DMS79 (cell line): ENCODE measurements at places on chromosomes 11 and 22.

GRCh38 chr22:22318723-22319465, 74.3 kb downstream of the VPREB1 start:
- no peak for DNase-seq

DNA sequence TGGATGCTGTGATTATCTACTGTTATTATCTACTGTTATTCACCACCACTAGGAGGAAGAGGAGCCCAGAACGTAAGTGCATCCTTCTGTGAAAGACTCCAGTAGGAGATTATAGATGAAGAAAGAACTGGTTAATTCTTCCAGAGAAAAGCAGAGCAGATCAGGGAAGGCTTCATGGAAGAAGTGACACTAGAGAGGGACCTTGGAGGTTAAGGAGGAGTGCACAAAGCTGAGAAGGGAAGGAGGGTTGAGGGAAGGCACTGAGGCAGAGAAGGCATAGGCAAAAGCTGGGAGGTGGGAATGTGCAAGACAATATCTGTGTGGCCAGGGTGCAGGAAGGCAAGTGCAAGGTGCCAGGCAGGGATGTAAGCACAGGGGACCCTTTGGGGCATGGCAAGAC, 13.5 kb downstream of the CRYBB1 start:
- no peak for DNase-seq

- DNase-seq = no peak
Observed at GRCh38 chr11:39363571-39363970, 2095.9 kb downstream of the LRRC4C start.

GRCh38 chr11:128830290-128831173, 36.6 kb downstream of the KCNJ1 start:
- DNase-seq = no peak

DNA sequence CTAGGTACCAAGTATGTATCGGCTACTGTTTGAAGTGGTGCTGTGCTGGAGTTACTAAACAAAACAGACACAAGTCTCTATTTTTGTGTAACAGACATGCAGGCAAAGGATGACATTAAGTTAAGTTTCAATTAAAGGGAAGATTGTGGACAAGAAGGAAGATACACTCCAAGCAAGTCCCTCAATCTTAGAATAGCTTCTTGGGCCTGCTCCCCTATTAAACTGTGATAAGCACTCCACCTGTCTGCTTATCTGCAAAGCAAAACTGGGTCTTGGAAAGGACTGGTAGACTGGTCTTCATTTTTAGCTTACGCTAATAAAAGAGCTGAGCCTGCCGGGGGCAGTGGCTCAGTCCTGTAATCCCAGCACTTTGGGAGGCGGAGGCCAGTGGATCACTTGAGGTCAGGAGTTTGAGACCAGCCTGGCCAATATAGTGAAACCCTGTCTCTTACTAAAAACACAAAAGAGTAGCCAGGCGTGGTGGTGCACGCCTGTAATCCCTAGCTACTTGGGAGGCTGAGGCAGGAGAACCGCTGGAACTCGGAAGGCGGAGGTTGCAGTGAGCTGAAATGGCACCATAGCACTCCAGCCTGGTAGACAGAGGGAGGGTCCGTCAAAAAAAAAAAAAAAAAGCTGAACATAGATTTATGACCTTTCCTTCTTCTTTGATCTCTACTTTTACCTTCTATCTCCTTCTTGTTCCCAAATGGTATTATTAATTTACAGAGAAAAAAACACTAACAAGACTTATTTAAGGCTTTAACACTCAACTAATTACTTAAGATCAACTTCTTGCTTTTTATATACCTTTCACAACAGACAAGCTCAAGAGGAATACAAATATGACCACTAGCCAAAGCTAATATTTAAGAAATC, 4.1 kb downstream of the DDX17 start:
- no peak for DNase-seq

- DNase-seq = no peak
Observed at GRCh38 chr11:114346709-114347141, 50.5 kb downstream of the NNMT start.

GRCh38 chr11:73195191-73196007, 22.7 kb upstream of the P2RY2 start:
- no peak for DNase-seq

- no peak for DNase-seq
Observed at GRCh38 chr11:135075740-135076139, 663.7 kb upstream of the B3GAT1 start.

- no peak for DNase-seq
Observed at GRCh38 chr11:17853280-17853679, 118.7 kb downstream of the KCNC1 start.

GRCh38 chr11:65419772-65420481, 2.7 kb upstream of the NEAT1 start:
- DNase-seq = peak; percentile 68

- no peak for DNase-seq
Observed at GRCh38 chr22:19865141-19865829, 10.6 kb upstream of the GNB1L start.

DNA sequence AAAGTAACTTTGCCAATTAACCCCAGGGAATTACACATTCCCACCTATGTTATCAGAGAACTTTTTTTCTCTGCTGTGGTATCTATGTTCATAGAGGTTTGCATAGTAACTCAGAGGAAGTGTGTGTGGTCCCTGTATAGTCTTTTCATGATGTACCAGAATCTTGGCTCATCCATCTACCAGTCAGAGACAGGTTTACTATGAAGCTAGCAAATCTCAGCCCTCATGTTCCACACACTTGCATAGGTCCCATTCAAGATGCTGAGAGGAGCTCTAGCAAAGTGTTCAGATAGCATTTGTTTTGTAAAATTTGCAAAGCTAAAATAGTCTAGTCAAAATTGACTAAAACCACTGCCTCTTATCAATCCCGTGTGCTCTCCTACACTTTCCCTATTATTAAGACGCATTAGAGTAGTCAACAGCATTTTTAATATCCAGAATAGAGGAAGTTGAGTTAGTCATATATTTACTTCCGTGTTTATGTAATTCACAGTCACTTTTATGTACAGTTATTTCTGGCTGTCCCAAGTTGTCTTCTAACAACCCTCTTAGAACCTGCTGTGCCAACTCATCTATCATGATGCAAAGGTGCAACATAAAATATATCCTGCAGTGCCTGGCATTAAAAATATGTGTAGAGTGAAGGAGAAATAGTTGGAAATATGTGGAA, 184.2 kb downstream of the FAM76B start:
- DNase-seq = no peak

DNA sequence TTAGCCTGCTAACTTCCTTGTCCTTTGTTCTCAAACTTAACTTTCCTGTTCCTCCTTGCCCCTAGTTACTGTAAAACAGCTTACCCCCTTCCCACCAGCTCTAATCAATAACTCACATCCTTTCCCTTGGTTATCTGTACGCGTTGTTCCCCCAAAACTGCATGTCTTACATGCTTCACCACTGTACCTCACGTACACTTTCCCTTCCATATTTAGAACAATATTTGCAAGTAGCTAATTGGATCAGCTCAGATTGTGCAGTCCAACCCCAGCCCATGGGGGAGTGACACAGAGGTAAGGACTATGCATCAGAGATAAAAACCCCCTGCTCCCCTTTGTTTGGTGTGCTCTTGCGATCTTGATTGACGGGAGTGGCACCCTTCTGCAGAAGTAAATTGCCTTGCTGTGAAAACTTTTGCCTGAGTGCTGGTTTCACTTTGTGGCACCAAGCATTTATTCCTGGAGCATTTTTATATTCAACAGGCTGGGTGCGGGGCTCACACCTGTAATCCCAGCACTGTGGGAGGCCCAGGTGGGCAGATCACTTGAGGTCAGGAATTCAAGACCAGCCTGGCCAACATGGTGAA, 30.9 kb downstream of the MIF start:
- DNase-seq = no peak

DNA sequence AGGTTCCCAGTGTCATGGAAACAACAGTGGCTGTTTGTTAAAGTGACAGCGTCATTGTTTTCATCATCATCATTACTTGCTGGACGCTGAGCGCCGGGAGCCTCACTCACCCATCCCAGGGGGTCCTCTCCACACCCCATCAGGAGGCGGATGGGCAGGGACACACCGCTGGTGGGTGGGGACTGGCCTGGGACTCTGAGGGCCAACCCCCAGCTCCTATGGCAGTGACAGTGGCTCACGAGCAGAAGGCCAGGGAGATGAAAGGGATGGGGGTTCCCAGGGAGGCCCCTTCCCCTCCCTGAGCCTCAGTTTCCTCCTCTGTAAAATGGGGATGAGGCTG, 76.6 kb upstream of the PRR5 start:
- no peak for DNase-seq

GRCh38 chr22:35134637-35135036, 68.7 kb downstream of the ISX start:
- DNase-seq = no peak

DNA sequence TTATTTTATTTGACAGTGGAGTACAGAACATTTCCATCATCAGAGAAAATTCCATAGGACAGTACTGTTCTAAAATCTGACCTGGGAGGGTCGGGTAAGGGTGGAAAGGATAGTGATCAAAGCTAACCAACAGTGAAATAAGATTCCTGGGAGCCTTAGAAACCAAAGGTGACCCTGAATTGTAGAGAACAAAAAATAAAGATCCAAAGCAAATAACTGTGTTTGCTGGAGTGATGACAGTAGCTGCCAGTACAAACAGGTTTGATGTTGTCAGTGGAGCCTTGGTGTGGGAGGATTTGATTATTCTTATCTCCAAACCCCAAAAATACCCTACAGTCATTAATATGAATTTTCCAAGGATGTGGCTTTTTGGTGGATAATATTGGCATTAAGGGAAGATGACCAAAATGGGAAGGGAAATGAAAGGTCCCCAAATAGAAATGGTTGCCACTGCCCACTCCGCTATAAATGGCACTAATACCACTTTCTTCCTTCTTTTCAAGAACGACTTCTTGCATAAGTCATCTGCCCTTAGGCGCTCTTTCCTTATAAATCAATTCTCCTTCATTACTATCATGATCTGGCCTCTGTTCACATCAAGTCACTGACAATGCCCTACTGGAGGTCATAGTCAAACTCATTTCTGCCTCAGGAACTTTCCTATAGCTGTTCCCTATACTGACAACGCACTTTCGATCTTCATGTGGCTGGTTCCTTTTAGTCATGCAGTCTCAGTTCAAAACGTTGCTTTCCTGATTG, 44.4 kb downstream of the EHF start:
- no peak for DNase-seq

GRCh38 chr11:82775736-82776346, 42.2 kb upstream of the FAM181B start:
- no peak for DNase-seq

- DNase-seq = no peak
Observed at GRCh38 chr11:120343429-120343828, 7.2 kb downstream of the ARHGEF12 start.

DNA sequence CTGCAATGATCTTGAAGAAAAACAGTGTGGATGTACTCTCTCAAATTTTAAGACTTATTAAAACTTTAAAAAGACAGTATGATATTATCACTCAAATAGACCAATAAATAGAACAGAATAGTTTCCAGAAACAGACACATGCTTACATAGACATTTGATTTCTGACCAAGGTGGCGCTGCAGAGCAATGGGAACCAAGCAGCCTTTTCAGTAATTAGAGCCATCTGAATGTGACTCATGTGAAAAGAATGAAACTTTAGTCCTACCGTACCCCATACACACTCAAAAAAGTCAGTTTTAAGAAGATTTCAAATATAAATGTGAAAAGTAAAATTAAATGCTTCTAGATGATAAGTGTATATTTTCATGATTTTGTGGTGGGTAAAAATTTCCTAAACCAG, 74.2 kb upstream of the MS4A8 start:
- no peak for DNase-seq

GRCh38 chr11:128291007-128291406, 296.4 kb downstream of the ETS1 start:
- DNase-seq = no peak

DNA sequence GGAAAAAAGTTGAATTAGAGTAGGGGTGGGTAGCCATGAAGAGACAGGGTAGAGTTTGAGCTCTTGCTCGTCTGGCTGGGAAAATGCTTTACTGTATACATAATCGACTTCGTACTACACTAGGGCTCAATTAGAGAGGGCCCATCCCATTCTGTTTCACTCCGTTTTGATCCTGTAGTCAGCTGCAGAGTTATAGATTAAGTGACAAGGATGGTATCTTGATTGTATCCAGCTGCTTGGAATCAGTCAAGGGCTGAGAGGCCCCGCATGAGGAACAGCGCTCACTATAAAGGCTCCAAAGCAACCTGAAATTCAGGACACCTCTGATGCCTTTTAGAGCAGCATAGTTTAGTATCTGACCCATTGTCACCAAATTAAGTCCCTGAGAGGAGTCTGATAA, 81.6 kb downstream of the ALX4 start:
- no peak for DNase-seq

DNA sequence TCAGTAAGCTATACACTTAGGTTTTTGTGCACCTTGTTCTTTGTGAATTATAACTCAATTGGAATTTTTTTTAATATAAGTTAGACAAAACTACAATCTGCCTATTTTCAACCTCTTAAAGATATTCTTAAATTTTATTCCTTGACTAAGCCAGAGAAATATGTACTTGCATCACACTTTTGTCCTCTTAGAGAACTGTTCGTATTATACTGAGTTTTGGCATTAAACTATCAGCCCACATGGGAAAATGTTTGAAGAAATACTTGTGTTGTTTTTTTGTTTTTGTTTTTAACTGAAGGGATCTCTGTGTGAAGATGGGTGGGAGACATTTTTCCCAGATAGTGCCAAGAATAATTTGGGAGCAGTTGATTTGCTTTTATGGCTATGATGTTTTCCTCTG, 25.3 kb downstream of the CEP295 start:
- DNase-seq = no peak

DNA sequence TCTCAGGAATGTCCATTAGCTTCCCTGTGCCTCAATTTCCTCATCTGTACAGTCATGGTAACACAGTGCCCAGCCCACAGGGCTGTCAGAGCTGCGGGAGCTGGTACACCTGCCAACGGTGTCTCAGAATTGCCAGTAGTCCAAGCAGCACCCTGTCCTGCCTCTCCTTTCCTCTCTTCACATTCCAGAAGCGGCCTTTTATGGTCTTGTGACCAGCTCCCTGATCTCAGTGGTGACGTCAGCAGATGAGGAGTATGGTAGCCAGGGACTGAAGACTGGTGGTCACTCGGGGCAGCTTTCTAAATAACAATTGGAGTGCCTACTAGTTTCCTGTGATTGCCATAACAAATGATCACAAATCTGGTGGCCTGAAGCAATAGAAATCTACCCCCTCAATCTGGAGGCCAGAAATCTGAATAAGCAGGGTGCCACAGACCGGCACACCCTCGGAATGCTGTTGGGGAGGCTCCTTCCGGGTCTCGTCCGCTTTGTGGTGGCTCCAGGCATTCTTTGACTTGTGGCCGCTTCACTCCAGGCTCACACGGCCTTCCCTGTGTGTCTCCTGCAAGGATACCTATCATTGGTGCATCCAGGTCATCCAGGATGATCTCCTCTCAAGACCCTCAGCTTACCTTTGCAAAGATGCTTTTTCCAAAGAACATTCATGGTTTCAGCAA, 2.1 kb downstream of the FADD start:
- DNase-seq = no peak

- DNase-seq = no peak
Observed at GRCh38 chr11:59759900-59760299, 4.7 kb downstream of the STX3 start.

GRCh38 chr11:110818032-110818687, 105.9 kb upstream of the ARHGAP20 start:
- DNase-seq = no peak
